ENCODE measurements at places on chromosomes 7 and 10.

DNA sequence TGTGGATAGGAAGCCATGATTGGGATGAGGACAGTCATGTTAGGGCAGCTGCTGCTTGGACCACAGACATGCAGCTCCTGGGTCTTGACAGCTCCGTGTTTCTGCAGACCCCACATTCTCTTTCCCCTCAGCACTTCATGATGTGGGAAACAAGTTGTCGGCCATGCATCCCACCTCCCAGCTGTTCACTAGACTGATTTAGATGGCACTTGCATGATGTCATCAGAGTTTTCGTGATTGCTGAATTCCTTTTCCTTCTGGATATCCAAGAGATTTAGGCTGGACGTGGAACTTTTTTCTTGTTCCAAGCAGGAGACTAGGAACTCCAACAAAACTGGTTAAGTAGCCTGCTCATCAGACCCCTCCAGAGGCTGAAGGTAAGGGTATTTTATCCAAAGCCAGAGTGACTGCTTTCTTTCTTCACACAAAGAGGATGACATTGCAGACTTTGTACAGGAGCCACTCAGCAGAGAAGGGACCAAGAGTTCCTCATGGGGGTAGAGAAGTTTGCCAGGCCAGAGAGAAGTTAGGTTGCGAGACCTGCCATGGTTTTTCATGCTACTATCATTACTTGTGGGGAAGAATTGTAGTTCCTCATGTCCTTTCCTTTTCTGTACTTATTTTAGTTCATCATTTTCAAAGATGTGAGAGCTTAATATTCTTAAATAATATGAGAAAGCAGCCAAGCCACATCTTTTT, 117.7 kb upstream of the GJD4 start:
- no peak for DNase-seq

DNA sequence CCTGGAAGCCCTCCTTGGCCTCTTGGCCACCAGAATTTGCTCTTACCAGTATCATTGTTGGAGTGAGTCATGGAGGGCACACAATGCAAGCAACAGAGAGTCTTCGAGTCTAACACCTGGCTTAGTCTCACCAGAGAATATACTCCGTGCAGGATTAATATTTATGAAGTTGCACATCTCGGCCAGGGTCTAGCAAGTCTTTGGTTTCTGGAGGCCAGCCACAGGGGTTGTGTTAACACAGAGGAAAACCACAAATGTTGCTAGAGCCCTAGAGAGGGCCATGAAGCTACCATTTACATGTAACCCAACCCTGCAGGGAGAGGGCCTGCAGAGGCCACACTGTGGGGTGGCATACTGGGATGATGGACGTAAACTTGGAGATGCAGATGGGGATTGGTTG, 71.8 kb downstream of the MTPN start:
- no peak for DNase-seq

GRCh38 chr7:108253275-108254044, 123.3 kb upstream of the LAMB4 start:
- DNase-seq, result no peak

- no peak for DNase-seq
Observed at GRCh38 chr10:43083764-43084163, 6.9 kb downstream of the RET start.

- DNase-seq, result no peak
Observed at GRCh38 chr7:77765481-77765880, 32.8 kb downstream of the TMEM60 start.

GRCh38 chr7:92698237-92698841, 108.1 kb upstream of the FAM133B start:
- no peak for DNase-seq

DNA sequence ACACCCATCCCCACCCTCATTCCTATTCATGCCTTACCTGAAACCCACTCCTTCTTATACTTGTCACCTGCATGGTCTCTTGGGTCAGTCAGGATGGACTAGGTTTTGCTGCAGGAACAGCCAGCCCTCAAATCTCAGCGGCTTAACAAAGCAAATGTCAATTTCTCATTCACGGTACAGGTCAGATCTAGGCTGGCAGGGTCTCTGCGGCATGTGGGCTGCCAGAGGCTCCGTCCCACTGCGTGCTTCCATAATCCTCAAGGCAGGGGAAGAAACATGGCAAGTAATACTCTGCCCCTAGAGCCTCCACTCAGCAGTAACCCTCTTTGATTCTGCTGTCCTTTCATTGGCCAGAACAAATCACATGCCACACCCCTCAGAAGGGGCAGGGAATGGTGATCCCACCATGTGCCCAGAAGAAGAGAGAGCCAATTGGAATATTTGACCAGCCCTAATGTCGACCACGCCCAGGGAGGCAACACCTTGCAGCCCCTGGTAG, 114.9 kb upstream of the ZMIZ1 start:
- DNase-seq, result no peak

GRCh38 chr7:18521945-18522566, 26.5 kb downstream of the HDAC9 start:
- no peak for DNase-seq

DNA sequence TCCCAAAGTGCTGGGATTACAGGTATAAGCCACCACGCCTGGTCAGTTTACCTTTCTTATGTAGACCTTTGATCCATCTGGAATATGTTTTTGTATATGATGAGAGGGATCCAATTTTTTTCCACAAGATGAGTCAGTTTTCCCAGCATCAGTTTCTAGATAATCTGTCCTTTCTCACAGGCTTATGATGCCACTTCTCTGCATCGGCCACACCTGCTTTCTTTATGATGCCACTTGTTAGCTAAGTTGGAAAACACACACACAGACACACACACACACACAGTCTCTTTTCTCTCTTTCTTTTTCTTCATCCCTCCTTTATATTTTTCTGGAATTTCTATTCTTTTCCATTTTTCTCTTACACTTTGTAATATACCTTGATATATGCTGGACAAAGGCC, 240.8 kb downstream of the BICC1 start:
- DNase-seq, result no peak

DNA sequence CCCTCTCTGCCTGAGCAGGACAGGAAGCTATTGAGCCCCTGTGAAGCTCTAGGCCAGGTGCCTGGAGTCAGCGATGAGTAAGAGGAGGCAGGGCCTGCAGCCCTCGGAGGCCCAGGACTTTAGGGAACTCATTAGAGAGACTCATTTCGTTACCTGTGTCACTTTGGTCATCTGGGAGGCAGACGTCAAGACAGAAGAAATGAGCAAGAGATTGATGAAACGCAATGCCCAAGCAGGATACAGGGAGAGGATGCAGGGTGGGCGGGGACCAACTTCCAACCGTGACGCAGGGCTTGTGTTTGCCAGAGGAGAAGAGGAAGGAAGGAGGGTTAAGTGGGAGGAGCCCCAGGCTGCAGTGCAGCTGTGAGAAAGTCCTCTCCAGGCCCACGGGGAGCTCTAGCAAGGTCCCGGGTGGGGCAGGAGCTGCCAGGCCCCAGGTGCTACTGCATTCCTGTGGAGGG, 26.4 kb upstream of the GNA12 start:
- no peak for DNase-seq

GRCh38 chr7:78218876-78219275, 420.3 kb downstream of the PHTF2 start:
- DNase-seq, result no peak

- DNase-seq, result no peak
Observed at GRCh38 chr10:95356-96115, 39.7 kb upstream of the ZMYND11 start.

GRCh38 chr7:71429083-71429482, 297.1 kb downstream of the GALNT17 start:
- DNase-seq, result no peak

DNA sequence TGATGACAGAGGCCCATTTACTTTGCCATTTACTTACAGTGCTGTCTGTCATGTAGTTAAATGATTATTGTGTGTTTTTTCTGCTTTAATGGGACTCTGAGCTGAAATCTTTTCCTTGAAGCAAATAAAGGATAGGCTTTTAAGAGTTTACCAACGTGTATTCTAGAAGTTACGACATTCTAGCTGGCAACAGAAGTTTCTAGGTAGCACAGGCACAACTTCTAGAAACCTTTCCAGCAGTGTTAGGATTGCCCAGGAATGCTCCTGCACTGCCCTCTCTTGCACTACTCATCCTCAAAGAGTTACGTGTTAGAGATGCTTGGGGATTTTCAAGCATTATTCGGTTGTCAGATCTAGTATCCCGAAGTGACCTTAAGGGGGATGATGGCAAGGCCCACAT, 42.5 kb upstream of the TMEM236 start:
- no peak for DNase-seq

DNA sequence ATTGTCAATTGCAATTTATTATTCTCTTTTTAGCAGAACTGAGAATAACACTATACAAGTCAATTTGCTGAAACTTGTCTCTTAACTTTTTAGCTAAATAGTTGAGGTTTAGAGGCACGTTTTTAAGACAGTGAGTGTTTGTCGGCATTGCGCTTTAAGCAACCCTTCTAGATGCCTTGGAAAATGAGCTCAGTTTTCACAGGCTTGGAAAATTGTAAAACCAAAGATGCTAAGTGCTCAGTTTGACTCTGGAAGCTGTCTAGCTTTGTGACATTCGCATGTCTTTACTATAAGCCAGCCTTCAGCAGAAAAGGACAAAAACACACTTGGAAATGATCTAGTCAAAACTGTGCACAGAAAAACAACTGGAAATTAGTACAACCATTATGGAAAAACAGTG, 500.4 kb downstream of the NEBL start:
- DNase-seq, result no peak

All from foreskin keratinocyte (primary cell).